ENCODE measurements at places on chromosomes 2 and 18.
A peak's percentile ranks its signal among the peaks of the same experiment; 100 is the strongest.

DNA sequence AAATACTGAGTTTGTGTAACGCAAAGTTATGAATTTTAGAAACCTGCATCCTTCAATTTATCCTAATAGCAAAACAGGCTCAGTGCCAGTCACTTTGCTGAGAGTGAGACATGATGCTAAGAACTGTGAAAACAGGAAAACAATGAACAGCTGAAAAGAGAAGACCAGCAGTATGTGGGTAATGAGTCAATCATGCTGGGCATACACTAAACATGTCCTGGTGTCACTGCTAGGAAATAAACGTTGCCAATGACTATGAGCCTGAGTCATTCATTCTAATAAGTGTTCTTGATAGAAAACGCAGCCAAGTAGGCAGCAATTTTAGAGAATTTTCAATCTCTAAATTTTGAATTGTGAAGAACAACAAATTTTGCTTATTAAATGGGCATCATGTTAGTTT is 237.3 kb downstream of the GALR1 start:
- H3K27ac ChIP-seq = no peak overlapping the region
- H3K4me1 ChIP-seq = peaks cover 5% of the 10 kb centered on the region
- DNase-seq = no peak
- no peak overlapping the region for H3K4me3 ChIP-seq

GRCh38 chr18:79250301-79250981 is 145.3 kb upstream of the NFATC1 start:
- no peaks in the 10 kb centered on the region for H3K27me3 ChIP-seq
- DNase-seq = no peak
- H3K4me1 ChIP-seq = peaks cover 12% of the 10 kb centered on the region
- H3K36me3 ChIP-seq = peaks cover 7% of the 10 kb centered on the region
- H3K27ac ChIP-seq = no peak overlapping the region

DNA sequence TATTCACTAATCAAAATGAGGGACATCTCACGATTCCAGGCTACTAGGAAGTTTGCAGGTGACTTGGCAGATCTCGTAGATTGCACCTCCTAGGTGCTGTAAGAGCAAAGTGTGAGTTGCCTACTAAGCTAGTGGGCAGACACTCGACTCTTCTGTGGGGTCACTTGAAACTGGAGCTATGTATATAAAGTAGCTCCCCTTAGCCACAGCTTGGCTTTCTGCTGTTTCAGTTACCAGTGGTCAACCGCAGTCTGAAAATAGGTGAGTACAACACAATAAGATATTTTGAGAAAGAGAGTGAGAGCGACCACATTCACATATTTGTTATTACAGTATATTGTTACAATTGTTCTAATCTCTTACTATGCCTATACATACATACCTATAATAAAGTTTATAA is 23.3 kb downstream of the CTAGE1 start:
- H3K36me3 ChIP-seq = no peaks in the 10 kb centered on the region
- no peak for DNase-seq
- H3K27ac ChIP-seq = no peak overlapping the region

DNA sequence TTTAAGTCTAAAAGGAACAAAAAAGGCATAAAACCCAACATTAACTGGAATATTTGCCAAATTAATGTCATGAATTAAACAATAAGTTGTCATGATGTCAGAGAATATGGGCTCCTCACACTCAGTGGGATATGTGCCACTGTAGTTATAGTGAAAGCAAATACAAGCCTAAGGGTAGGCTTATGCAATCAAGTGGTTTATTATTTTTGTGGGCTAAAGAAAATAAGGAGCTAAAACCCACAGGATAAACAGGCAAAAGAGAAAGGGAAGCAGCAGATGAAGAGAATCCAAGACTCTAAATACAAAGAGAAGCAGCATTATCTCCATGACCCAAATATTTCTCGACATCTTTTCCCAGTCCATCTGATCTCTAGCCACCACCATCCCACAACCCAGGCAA is 17.5 kb downstream of the YWHAQ start:
- no peaks in the 10 kb centered on the region for H3K27me3 ChIP-seq
- no peak for DNase-seq
- H3K4me1 ChIP-seq = peaks cover 71% of the 10 kb centered on the region
- peak overlapping the region; percentile 24 for H3K27ac ChIP-seq
- H3K36me3 ChIP-seq = peaks cover 5% of the 10 kb centered on the region

DNA sequence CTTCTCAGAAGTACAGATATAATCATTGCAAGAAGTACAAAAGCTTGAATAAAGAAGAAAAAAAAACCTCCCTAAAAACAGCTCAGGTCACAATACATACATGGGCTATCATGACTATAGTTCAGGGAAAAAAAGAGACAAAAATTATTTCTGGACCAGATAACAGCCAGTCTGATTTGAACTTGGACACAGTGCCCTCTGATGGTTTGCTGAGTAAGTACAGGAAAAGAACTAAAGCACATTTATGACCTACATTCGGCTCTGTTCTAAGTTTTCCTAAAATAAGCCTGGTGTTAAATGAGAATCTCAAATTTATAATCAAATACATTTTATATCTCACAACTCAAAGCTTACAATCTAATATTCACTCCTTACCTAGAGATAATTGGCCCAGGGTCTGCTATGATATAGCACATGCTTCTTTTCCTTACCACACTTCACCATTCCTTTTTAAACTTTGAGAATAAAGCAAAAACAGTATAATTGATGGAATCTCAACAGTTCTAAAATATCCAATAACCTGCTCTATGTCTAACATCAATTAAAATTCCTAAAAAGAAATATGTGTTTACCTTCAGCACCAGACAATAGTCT is 81.1 kb downstream of the RAPH1 start:
- no peaks in the 10 kb centered on the region for H3K4me1 ChIP-seq
- no peak for DNase-seq
- H3K27me3 ChIP-seq = no peaks in the 10 kb centered on the region
- H3K36me3 ChIP-seq = no peaks in the 10 kb centered on the region

DNA sequence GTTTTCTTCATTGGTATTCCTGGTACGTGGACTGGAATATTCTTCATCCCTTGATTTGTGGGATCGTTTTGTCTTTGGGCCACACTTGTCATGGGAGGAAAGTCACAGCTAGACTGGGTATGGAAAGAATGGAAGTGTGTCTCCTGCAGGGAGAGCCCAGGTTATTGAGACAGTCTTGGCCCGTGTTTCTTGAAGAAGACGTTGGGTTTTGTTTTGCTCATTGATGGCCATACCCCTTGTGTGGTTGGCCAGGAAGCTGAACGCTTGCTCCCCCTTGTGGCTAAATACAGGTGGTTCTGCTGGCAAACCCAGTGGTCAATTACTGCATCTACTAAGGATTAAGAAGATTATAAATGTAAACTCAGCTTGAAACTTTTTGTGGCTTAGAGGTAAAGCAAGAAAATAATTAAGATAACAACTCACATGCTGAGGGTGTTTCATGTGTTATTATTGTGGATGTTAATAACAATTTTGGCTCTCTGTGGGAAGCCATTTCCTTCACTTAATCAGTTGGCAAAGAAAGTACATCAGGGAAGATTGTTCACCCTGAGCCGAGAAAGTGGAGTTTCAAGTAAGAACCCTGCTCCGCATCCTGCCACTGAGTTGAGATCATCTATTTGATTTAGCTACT is 91.8 kb downstream of the NEDD4L start:
- H3K4me1 ChIP-seq = peaks cover 10% of the 10 kb centered on the region
- no peaks in the 10 kb centered on the region for H3K36me3 ChIP-seq
- peak; percentile 11 for DNase-seq
- H3K27ac ChIP-seq = no peak overlapping the region
- peaks cover 43% of the 10 kb centered on the region for H3K27me3 ChIP-seq

Measured in T-helper 17 cell (primary cell).